ENCODE measurements at places on chromosomes 7 and 10.

DNA sequence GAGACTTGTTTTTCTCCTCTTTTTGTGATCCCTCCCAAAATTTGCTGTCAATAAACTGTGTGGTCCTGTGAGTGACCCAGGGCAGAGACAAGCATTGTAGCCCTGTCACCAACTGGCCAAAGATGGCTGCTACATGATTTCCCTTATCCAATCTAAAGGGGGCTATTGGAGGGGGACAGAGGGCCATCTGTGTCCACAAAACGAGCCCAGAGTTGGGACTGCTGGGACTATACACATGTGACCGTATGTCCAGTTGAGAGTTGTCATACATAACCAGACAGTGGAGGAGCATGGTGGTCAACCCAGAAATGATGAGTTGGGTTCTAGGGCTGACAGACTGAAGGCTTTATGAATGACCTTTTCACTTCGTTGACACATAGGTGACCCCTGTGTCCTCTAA is 55.3 kb upstream of the SDK1 start:
- no peaks in the 10 kb centered on the region for H3K4me1 ChIP-seq
- no peak overlapping the region for H3K4me3 ChIP-seq
- DNase-seq, result no peak

DNA sequence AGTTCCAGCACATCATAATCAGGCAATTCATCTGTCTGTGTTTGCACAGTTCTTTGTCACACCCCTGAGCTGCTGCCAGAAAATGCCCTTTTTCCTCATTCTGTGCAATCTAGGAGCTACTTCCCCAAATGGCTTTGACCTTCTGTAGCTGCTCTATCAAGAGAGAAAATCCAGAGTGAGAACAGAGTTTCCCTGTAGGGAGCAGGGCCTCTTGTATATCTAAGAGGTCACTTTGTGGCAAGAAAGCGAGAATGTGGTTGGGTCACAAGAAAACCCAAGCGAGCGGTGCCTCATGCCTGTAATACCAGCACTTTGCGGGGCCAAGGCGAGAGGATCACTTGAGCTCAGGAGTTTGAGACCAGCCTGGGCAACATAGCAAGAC is 24.3 kb downstream of the SLC29A3 start:
- peaks cover 20% of the 10 kb centered on the region for H3K36me3 ChIP-seq
- no peak overlapping the region for H3K4me3 ChIP-seq
- H3K27ac ChIP-seq, result no peak overlapping the region
- H3K4me1 ChIP-seq, result peaks cover 7% of the 10 kb centered on the region
- no peaks in the 10 kb centered on the region for H3K27me3 ChIP-seq

- H3K4me3 ChIP-seq, result no peak overlapping the region
- H3K36me3 ChIP-seq, result no peaks in the 10 kb centered on the region
- peak; percentile 52 for DNase-seq
- no peaks in the 10 kb centered on the region for H3K4me1 ChIP-seq
Measured at GRCh38 chr7:3133811-3134385, 90.2 kb upstream of the CARD11 start.

GRCh38 chr10:6208799-6209235 is 6.1 kb downstream of the PFKFB3 start:
- H3K27ac ChIP-seq, result no peak overlapping the region
- no peak overlapping the region for H3K4me3 ChIP-seq
- peaks cover 53% of the 10 kb centered on the region for H3K4me1 ChIP-seq
- H3K36me3 ChIP-seq, result peaks cover 15% of the 10 kb centered on the region
- no peaks in the 10 kb centered on the region for H3K27me3 ChIP-seq
- no peak for DNase-seq

- peaks cover 31% of the 10 kb centered on the region for H3K36me3 ChIP-seq
- DNase-seq, result peak; percentile 85
- H3K27ac ChIP-seq, result peak overlapping the region; percentile 29
- H3K4me1 ChIP-seq, result peaks cover 55% of the 10 kb centered on the region
- no peak overlapping the region for H3K4me3 ChIP-seq
- H3K27me3 ChIP-seq, result no peaks in the 10 kb centered on the region
Measured at GRCh38 chr10:79196470-79197461, 128.0 kb downstream of the ZMIZ1 start.

- no peak overlapping the region for H3K4me3 ChIP-seq
- no peaks in the 10 kb centered on the region for H3K4me1 ChIP-seq
- H3K36me3 ChIP-seq, result no peaks in the 10 kb centered on the region
- no peaks in the 10 kb centered on the region for H3K27me3 ChIP-seq
Measured at GRCh38 chr10:109259293-109259692, 664.0 kb downstream of the XPNPEP1 start.

- H3K27me3 ChIP-seq, result no peaks in the 10 kb centered on the region
- H3K27ac ChIP-seq, result no peak overlapping the region
- H3K4me1 ChIP-seq, result no peaks in the 10 kb centered on the region
- no peaks in the 10 kb centered on the region for H3K36me3 ChIP-seq
- no peak overlapping the region for H3K4me3 ChIP-seq
Measured at GRCh38 chr10:99375426-99375825, 46.3 kb downstream of the CNNM1 start.

All from spinal cord (tissue), 10 donors.